ENCODE measurements at places on chromosomes 11 and 22.

DNA sequence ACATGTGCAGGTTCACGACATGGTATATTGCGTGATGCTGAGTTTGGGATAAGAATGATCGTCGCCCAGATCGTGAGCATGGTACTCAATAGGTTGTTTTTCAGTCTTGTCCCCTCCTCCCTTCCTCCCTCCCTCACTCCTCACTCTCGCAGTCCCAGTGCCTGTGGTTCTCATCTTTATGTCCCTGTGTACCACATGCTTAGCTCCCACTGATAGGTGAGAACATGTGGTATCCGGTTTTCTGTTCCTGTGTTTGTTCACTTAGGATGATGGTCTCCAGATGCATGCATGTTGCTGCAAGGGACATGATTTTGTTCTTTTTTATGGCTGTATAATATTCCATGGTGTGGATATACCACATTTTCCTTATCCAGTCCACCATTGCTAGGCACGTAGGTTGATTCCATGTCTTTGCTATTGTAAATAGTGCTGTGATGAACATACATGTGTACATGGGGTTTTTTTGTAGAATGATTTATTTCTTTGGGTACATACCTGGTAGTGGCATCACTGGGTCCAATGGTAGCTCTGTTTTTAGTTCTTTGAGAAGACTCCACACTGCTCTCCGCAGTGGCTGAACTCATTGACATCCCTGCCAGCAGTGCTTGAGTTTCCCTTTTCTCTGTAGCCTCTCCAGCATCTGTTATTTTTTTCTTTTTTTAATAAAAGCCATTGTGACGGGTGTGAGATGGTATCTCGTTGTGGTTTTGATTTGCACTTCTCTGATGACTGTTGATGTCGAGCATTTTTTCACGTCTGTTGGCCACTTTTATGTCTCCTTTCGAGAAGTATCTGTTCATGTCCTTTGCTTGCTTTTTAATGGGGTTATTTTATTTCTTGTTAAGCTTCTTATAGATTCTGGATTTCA, 16.4 kb downstream of the ZBED4 start:
- no peak for DNase-seq

GRCh38 chr22:43859621-43860020, 2.7 kb downstream of the SULT4A1 start:
- no peak for DNase-seq

DNA sequence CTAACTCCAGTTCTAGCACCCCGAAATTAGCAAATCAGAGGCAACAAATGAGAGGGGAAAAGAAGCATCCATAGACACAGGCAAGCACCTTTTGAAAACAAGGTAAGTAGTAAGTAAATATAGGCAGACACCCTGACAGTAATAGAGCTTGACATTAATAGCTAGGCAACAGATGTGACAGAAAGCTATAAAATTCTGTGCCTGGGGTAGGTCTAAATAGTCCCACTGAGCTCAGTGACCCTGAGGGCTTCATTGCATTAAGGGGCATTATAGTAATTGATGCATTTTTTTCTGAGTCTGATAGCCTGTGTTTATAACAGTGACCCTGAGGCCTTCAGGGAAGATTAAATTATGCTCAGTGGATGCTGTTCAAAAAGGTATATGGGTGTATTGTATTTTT, 197.1 kb downstream of the HIPK3 start:
- no peak for DNase-seq

GRCh38 chr22:20581503-20582170, 74.2 kb downstream of the MED15 start:
- no peak for DNase-seq

- no peak for DNase-seq
These were observed 70.8 kb downstream of the NTM start for GRCh38 chr11:131441051-131441810.

GRCh38 chr11:94557421-94557820, 9.7 kb upstream of the PIWIL4 start:
- DNase-seq = no peak

- peak; percentile 8 for DNase-seq
These were observed 22.3 kb downstream of the SPON1 start for GRCh38 chr11:13984616-13985450.

DNA sequence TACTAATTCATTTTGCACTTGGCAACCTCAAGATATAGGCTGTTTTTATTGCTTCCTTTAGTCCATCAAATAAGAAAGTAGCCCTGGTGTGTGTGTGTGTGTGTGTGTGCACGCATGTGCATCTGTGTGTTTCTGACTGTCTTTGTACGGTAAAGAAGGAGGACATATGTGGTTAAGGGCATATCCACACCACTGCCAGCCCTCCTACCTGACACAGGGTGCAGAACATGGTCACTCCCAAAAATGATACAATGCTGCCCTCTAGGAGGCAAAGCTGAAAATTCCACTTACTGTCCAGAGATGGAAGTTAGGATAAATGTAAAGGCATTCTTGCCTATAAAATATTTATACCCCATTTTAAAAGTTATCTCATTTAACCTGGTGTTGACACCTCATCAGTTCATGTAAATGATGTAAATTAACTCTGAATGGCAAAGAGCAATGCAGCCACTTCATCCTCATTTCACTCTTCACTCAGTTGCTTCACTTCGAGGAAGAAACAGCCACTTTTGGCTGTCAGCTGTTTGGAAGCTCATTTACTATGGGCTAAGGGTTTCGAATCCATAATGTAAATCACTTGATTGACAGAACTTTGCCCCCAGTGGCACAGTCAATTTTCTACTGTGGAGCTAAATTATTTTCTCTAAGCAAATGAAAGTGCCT, 83.1 kb upstream of the MTNR1B start:
- DNase-seq = peak; percentile 61

DNA sequence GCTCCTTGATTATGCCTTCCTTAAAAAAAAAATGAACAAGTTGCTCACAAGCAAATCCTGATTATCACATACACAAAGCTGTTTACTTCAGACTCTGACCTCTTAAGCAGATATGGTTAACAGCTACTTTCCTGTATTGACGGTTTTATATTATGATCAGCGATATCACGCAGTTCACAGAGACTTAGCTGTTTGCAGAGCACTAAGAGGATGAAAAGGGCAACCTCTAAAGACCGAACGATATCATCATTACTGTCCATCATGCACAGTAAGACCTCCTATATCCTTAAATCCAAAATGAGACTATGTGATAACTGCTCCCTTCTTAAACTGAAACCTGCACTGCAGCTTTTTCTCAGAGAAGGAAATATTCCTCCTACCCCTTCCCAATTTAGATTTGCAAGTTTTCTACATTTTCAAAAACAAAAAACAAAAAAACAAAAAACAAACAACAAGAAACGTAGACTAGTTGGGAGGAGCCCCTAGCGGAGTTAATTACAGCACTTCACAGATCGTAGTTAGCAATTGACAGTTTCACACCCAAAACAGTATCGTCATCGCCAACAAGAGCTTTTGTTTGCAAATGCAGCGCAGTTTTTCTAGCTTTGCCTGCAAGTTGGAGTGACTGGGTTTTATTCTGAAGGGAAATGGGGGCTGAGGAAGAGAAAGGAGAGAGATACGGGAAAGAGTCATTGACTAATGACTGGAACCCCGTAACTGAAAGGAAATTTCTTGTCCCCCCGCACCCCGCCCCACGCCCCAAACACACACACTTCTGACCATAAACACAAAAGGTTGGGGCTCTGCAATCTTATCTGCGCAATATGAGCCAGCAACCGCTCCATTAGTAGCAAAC, 1.2 kb downstream of the DDX6 start:
- peak; percentile 1 for DNase-seq

DNA sequence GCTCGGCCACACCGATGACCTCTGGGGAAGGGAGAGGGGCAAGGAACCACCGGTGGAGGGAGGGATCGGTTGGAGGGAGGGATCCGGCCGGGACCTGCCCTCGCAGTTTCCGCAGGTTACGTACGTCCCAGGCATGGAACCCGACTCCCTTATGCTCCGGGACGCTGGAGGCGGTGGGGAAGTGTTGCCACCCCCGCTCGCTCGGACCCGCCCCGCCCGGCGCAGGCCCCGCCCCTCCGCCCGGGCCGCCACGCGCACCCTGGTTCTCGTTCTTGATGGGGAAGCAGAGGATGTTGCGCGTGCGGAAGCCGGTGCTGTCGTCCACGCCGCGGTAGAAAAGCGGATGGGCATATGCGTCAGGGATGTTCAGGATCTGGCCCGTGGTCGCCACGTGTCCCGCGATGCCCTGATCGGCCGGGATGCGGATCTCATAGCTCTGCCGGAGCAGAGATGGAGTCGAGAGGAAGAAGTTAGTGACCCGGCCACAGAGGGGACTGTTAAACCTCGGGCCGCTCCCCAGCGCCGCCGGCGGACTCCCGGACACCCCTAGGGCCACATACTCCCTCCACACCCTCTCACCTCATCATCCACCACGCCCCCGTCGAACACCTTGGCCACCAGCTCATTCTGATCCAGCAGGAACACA, 89.8 kb downstream of the PDE2A start:
- DNase-seq = no peak

DNA sequence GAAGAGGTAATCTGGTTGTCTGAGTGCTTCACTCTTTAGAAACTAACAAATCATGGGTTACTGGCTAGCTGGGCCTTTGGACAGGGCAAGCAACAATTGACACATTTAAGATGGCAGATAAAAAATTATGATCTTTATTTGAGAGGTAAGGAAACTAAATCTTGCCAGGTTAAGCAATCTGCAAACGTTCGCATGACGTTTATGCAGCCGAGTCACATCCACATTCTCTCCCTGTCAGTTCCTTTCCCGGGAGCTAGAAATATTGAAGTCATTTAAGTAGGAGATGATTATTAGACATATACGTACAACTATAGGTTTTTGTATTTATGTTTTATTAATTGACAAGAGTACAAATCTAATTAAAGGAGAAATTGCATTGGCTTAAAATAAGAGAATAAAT, 57.4 kb upstream of the RCN1 start:
- DNase-seq = no peak

GRCh38 chr11:110200241-110200640, 96.2 kb downstream of the RDX start:
- DNase-seq = peak; percentile 54

DNA sequence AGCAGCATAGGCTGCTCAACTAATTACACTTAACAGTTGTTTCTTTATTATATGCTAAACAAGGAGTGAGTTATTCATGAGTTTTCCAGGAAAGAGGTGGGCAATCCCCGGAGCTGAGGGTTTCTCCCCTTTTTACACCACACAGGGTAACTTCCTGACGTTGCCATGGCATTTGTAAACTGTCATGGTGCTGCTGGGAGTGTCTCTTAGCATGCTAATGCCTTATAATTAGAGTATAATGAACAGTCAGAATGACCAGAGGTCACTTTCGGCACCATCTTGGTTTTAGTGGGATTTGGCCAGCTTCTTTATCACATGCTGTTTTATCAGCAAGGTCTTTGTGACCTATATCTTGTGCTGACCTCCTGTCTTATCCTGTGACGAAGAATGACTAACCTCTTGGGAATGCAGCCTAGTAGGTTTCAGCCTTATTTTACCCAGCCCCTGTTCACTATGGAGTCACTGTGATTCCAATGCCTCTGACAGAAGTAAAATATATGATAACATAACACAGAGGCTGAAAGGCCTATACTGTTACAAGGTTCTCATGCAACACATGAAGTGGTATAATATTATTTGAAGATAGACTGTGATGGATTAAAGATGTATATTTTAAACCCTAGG, 41.3 kb upstream of the RDX start:
- DNase-seq = peak; percentile 67

DNA sequence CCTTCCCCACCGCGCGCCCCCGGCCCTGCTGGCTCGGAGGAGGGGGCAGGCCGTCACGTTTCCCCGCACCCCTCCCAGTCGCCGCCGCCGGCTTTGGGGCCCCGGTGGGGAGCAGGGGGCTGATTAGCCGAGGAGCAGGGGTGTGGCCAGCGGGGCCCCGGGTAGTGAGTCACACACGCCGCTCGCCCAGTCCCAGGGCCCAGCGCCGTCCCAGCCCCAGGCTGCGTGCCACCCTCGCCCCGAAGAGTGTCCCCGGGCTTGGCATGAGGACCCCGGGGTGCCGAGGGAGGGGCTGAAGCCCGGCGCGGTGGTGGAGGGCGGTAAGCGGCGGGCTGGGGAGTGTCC, 34.4 kb downstream of the PRDM11 start:
- DNase-seq = peak; percentile 17

DNA sequence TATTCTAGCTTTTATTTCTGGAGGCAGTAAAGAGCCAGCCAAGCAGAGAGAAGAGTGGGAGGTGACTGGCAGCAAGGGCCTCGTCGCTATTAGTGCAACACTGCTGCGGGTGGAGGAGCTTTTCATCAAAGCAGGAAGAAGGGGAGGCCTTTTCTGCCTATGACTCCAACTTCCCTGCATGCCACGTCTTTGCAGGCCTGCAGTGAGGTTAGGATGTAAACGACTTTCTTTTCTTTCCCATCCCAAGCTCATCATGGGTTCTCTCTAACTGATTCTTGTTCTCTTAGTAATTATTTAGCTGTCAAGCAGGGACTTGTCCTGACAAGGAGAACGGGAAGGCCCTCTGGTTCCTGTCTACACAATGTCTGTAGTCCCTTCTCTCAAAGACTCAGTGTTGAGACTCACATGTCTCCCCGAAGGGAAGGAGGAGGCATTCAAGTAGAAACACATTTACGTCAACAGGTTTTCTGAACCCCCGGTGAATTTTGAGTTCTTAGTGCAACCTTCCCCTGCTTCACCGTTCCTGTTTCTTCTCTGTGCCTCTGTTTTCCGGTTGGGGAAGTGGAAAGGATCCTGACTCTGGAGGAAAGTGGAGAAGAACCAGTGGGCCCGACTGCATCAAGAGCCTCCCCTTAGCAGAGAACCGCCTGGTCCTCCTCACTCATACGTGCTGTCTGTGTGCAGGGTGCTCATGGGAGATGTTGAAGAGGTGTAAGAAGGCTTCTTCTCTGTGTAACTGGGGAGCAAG, 56.9 kb downstream of the PACS1 start:
- peak; percentile 73 for DNase-seq

DNA sequence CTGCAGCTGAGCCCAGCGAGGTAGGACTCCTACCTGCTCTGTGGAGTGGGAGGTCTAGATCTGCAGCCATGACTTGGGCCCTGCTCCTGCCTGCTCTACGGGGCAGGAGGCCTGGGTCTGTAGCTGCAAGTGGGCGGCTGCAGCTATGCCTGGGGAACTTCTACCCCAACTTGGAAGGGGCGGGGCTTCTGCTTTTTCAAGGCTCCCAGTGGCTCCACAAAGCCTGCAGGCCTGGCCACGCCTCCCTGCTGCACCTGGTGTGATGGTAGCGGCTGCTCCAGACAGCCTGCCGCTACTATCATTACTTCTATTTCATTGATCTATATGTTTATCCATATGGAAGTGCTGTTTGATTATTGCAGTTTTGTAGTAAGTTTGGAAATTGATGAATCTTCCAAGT, 121.2 kb downstream of the NELL1 start:
- no peak for DNase-seq

DNA sequence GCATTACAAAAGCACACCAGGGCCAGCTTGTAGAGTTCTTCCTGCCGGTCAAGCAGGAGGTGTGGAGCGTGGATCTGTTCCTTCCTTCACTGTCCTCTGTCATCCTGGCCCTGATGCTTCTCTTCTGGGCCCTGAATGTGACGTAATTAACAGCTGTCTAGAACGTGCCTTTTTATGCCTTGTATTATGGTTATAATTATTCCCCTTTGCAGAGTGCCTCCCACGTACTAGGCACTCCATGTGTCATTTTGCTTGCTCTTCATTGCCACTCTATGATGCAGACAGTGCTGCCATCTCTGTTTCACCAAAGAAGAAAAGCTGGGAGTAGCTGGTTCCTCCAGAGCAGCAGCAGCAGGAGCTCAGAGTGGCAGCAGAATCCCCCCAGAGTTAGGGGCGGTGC, 132.1 kb upstream of the TTC12 start:
- DNase-seq = no peak

Measured in brain microvascular endothelial cell (primary cell).